ENCODE measurements at places on chromosomes 2 and 18.

DNA sequence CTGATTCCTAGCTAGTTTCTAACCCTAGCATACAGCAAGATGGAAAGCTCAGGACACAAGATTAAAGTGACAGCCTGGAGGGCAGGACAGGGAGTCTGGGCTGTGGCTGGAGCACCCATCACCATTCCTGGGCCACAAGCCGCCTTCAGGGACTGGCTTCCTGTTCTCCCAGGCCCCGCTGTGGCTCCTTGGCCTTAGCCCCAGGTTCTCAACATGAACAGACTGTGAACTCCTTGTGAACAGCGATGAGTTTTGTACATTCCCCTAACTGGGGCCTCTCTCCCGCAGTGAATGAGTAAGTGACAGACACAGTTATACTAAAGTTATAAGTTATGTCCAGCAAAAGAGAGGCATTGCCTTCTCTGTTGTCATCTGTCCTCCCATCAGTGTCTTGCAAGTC, 35.9 kb upstream of the SLC14A1 start:
- DNase-seq: no peak

- no peak for DNase-seq
These were observed 156.4 kb upstream of the ITGA4 start for GRCh38 chr2:181300600-181301291.

GRCh38 chr18:55318951-55319441, 269.0 kb downstream of the TCF4 start:
- no peak for DNase-seq

DNA sequence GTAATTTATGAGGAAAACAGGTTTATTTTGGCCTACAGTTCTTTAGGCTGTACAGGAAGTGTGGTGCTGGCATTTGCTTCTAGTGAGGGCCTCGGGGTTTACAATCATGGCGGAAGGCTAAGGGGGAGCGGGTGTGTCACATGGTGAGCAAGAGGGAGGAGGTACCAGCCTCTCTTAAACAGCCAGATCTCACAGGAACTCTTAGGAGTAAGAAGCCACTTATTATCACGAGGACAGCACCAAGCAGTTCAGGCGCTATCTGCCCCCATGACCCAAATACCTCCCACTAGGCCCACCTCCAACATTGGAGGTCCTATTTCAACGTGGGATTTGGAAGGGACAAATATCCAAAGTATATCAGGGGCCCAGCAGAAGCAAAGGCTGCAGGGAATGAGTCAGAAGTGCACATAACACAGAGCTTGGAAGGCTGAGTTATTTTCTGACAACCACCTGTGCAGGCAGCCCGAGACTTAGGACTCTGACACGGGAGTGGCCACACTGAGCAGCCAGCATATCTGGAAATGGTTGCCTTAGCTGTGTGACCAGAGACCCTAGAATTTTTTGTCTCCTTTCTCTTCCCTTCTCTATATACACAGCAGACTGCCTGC, 170.9 kb downstream of the PRPF40A start:
- DNase-seq: no peak

GRCh38 chr2:54073796-54074195, 41.6 kb upstream of the ACYP2 start:
- DNase-seq: no peak

- DNase-seq: no peak
These were observed 106.2 kb downstream of the MREG start for GRCh38 chr2:215907147-215907546.

DNA sequence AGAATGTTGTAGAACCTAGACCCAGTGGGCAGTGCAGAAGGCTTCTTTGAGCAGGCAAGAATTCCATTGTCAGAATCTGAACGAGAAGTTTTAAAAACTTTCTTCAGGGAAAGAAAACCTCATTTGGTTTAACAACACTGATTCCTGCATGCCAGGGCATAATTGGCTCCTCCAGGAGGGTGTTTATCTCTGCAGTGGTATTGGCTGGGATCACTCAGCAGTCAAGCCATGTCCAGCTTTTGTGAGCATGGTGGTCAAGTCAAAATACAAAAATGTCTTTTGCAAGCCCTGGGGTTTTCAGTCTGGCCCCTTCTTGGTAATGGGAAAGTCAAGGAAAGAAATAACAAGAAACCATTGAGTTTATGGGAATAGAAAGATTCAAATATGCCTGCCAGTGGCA, 28.3 kb downstream of the FHOD3 start:
- DNase-seq: no peak

GRCh38 chr18:46485675-46486194, 171.3 kb downstream of the LOXHD1 start:
- DNase-seq: no peak

DNA sequence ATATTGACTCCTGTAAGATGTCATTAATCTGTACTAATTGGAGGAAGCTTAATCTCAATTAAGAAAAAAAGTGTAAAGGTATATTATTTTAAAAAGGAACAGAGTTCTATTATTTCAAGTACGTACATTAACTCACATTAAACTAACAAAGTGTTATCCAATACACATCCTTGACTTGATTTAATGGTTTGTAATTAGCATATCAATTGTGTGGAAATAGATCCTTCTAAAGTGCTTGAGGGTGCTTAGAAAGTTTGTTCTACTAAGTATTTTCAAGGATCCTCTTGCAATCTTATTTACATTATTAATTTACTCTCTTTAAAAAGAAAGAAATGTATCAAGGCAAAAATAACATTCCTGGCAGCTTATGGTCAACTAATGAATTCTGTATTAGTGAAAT, 720.3 kb downstream of the KCNJ3 start:
- DNase-seq: no peak

DNA sequence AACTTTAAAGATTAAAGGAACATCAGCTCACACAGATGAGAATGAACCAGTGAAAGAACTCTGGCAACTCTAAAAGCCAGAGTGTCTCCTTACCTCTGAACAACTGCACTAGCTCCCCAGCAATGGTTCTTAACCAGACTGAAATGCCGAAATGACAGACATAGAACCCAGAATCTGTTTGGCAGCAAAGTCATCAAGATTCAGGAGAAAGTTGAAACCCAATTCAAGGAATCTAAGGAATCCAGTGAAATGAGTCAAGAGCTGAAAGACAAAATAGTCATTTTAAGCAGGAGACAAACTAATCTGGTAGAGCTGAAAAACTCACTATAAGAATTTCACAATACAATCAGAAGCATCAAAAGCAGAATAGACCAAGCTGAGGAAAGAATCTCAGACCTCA, 72.0 kb downstream of the STRADB start:
- no peak for DNase-seq

DNA sequence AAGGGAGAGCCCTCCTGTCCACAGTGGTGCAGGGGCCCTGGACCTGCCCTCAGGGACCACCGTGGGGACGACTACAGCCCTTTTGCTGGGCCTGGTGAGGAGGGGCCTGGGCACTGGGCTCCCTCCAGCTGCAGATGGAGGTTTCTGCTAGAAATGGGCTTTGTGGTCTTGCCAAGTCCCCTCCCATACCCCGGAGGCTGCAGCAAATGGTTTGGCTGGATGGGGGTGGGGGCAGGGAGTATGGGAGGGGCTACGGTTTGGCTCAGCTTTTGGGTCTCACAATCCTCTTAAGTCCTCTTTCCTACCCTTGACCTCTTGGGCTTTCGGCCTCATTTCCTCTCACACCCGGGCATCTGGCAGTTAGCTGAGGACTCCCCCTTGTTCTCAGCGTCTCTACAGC, 21.7 kb downstream of the TET3 start:
- no peak for DNase-seq

- DNase-seq: no peak
These were observed 79.4 kb upstream of the SNTG2 start for GRCh38 chr2:871175-871727.

GRCh38 chr2:55948176-55948923, 24.8 kb upstream of the EFEMP1 start:
- DNase-seq: no peak

- peak; percentile 85 for DNase-seq
These were observed 72.4 kb upstream of the YWHAQ start for GRCh38 chr2:9703085-9703678.

- no peak for DNase-seq
These were observed 81.2 kb downstream of the GPD2 start for GRCh38 chr2:156517419-156517818.

DNA sequence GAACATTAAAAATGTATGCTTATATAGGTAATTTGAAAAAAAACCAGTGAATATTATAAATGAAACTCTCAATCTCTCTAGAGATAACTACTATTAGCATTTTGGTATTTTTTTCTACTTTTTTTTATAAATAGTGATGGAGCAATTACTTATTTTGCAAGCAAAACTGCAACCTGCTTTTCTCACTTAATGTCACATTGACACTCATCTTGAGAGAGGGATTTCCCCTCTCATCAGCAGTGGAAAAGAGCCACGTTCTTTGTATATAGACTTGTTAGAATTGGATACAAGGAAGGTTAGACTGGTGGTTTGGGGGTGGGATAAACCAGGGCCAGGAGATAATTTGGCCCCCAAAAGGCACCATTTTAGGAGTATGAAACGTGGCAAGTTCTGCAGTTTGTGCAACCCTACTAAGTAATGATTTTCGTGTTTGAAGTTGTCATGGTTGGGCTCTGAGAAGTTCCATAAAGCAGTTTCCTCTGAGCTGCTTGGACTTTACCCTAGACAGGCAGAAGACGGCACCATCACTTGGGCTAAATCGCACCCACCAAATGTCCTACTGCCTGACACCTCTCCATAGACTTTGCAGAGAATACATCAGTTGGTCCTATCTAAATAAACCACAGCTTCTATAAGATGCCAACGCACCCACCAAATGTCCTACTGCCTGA, 194.0 kb downstream of the ACTR3 start:
- DNase-seq: no peak

- DNase-seq: no peak
These were observed 87.5 kb downstream of the MBP start for GRCh38 chr18:77044866-77045664.

DNA sequence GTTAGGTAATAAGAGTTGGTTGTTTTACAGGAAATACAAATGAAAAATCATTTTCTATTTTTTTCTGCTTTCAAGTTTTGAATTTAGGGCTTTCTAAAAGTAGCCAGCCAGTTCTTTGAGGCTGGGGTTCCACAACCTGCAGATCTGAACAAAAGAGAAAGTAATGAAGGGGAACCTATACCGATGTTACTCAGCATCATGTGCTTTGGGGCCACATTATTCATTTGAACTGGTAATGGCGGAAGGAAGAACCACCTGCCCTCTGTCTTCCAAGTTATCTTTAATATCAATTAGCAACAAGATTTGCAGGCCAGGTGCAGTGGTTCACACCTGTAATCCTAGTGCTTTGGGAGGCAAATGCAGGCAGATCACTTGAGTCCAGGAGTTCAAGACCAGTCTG, 12.9 kb upstream of the MRO start:
- DNase-seq: no peak

- no peak for DNase-seq
These were observed 3.5 kb downstream of the POU3F3 start for GRCh38 chr2:104857262-104858005.

GRCh38 chr2:141959016-141959415, 171.8 kb downstream of the LRP1B start:
- DNase-seq: no peak

DNA sequence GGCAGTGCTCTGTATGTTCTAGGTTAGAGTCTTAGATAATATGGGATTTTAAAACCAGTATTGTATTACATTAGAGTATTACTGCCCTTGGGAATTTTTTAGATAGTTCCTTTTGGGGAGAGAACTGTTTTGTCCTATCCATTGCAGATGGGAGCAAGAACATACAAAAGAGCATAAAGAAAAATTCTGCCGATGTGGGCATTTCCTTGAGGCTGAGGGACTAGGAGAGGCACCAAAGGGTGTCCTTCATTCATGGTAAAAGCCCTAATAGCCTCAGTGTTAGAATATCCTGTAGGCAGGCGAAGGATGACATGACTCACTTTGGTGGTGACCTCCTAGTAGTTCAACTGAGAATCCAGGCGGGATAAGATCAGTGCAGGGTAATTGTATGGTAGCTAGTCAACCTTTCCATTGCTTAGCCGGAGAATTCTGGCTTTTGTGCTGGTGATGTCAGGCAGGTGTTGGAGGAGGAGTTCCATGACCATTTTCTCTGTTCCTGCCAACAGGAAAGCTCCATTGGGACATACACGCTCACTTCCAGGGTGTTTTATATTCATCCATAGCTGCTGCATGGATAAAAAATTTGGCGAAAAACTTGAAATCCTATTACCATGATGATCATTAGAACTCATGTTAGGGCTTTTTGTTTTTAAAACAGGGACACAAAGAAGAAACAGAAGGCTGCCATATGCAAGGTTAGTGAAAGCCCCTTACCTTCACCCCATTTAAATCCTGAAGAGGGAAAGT, 28.1 kb downstream of the EPAS1 start:
- DNase-seq: no peak

GRCh38 chr18:7084080-7085065, 33.2 kb downstream of the LAMA1 start:
- no peak for DNase-seq

DNA sequence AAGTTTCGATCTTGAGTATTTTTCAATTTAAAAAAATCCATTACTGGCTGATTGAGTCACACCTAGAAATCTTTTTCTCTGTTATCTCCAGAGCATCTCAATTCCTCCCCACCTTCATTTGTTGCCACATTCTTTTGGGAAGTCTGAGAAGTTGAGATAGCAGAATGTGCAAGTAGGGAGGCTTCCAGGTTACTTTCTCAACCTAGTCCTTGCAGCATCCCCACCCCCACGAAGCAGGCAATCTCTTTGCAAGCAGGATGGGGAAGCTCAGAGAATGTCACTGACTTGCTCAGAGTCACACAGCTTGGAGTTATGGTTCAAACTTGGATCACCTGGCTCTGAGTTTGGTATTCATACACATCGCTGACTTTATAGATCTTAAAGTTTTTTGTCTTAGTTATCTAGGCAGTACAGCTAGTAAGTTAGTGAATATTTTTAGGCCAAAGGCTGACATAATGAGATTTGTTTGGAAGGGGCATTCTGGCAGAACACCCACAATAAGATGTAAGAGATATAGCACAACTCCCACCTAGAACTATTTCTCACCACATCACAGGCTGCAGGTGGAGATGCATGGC, 25.9 kb upstream of the LCLAT1 start:
- DNase-seq: no peak

DNA sequence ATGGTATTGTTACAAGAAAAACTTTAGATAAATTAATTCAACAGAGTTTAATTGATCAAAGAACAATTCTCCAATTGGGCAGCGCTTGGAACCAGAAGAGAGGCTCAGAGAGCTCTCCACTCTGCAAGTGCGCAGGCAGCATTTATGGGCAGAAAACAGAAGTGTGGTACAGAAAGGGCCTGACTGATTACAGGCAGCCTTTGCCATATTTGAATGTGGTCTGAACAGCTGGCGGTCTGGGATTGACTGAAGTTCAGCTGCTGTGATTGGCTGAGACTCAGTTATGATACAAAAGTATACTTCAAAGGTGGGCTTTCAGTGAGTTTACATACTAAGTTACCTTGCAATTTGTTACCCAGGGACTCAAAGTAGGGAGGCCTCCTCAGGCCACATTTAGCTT, 301.3 kb upstream of the ID2 start:
- no peak for DNase-seq

DNA sequence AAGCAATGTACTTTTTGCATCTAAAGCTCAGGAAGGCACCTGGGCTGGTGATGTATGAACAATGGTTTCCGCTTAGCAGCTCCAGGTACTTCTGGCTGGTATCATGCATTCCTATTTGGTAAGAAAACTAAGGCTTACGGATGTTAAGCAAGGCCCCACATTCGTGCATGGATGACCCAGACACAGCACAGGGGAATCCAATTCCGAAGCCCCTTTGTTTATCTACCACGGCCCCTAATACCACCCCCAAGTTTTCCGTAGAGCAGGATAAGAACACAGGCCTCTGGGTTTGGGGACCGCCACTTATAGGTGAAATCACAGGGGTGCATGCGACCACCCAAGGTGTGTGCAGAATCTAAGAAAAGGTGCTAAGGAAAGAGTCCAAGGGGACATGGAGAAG, 192.1 kb upstream of the ID2 start:
- DNase-seq: no peak

Data from activated gamma-delta T cell treated with anti-CD3 and anti-CD28 coated beads, Interleukin-2, amount 50 U/mL, for 16 hours (primary cell).